Stimulated activated CD4-positive, alpha-beta T cell treated with anti-CD3 and anti-CD28 coated beads, Interleukin-2, amount 100 ng/mL, for 48 hours (primary cell): ENCODE measurements at places on chromosomes 12 and 14.
A peak's percentile ranks its signal among the peaks of the same experiment; 100 is the strongest.

DNA sequence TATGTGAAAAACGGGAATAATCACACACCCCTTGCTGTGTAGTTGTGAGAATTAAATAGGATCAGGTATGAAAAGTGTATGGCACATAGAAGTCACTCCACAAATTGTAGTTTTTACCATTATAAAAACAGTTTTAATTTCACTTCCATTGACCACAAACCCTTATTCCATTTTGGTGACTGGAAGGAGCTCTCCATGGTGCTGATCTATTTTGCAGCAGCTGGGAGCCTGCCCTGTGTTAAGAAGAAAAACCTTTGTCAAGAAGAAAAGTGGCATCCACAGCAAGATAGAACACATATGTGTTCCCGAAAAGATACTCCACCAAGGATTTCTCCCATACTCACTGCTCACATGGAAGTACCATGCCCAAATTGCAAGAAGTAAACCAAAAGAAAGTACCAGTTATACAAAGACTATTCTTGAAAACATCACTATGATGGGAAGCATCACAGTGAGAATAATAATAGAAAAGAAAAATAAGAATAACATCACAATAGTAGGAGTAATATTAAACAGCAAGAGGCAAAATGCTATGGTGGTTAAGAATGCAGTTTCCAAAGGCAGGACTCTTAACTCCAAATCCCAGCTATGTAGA lies 58.7 kb downstream of the TUNAR start:
- DNase-seq, result peak; percentile 2

- no peak for DNase-seq
These were observed 9.0 kb downstream of the SERPINA6 start for GRCh38 chr14:94313991-94314655.

DNA sequence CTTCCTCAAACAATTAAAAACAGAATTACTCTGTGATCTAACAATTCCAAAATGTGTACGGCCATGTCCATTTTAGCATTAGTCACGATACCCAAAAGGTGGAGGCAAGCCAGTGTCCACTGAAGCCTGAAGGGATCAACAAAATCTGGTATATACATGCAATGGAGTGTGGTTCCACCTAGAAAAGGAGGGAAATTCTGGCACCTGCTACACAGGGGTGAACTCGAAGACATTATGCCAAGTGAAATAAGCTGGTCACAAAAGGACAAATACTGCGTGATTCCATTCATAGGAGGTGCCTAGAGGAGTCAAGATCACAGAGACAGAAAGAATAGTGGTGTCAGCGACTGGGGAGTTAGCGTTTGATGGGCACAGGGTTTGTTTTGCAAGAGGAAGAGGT lies 331.4 kb downstream of the MED13L start:
- no peak for DNase-seq

DNA sequence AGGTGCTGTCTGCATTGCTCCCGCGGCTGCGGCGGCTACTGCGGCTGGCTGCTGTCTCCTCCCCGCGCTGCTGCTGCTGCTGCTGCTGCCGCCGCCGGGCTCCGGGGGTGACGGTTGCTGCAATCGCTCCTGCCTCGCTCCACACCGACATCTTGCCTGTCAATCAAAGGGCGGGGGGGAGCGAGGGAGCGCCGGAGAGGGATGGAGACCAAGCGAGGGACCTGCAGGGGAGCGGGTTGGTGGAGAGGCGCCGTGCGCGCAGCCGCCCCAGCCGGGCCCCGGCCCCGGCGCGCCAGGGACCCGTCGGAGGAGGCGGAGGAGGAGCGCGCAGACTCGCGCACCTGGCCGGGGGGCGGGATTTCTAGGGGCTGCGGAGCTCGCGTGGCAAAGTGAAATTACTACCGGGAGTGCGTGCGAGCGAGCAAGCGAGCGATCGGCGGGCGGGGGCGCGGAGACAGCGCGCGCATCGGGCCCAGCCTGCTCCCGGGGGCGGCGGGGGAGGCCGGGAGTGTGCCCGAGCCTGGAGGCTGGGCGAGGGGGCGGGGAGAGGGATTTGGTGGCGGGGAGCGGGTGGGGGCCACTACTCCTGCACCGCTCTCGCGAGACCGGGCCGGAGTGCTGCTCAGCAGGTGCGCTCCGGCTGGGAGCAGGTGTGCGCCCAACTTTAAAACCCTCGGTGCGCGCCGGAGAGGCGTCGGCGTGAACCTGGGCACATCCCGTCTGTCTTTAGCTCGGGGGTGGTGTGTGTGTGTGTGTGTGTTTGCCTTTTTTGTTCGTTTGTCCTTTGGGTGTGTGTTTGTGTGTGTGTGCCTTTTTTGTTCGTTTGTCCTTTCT lies at the start of gene KSR2:
Gene KSR2, minus strand, starts transcription at position 165 of the 834 bp plus-strand sequence. CDS start 735 bp downstream, outside the sequence.
- peak; percentile 50 for DNase-seq
